ENCODE measurements at places on chromosomes 2 and 18. TPM values are rescaled to one million over a fixed set of nuclear protein-coding genes. Genes with fewer than 3 reads are reported as not detected.

The SKA1 gene
- 1.2 TPM for total RNA-seq

The PCARE gene
- not detected for total RNA-seq

The STAT4 gene
- 13.6 TPM for total RNA-seq

The IL1F10 gene
- total RNA-seq: not detected

The SP140L gene
- total RNA-seq: 3.6 TPM

The CHAC2 gene
- 5.1 TPM for total RNA-seq

The SLC19A3 gene
- not detected for total RNA-seq

The POTEE gene
- not detected for total RNA-seq

The RAB27B gene
- total RNA-seq: 33.5 TPM

The SLC5A7 gene
- not detected for total RNA-seq

The ITGA4 gene
- 3.1 TPM for total RNA-seq

The CRYGA gene
- total RNA-seq: not detected

The MEP1B gene
- total RNA-seq: not detected

The GLI2 gene
- under 0.01 TPM for total RNA-seq
